Renal cortical epithelial cell (primary cell): ENCODE measurements at places on chromosomes 11 and 22.
A peak's percentile ranks its signal among the peaks of the same experiment; 100 is the strongest.

DNA sequence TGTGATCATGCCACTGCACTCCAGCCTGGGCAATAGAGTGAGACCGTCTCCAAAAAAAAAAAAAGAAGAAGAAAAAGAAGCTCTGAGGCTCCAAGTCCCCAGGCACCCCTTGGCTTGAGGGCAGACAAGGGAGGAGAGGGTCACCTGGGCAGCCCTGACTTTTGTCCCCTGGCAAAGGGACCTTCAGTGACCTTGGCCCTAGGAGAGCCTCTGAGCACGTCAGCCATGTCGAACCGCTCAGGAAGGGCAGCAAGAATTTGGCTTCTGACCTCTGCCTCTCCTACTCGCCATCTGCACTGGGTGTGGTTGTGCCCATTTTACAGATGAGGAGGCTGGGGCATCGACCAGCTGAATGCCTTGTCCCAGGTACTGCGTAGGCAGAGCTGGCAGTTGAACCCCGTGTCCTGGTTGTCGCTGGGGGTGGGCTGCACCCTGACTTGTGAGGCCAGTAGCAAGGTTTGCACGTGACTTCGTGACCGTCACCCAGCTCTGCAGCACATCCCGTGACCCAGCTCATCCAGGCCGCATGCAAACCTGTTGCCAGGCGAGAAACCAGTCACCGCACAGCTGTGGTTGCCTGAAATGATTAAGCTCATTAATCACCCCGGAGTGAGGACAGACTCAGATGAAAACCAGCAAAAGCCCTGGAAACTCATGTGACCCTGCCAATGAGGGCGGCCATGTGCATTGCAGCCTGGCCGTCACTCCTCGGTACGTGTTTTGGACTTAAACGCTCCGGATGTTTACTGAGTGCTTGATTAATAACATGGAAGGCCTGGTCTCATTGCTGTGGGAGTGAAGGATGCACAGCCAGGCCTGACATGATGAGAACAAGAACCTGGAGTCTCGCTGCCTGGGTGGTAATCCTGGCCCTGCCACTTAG is 47.7 kb upstream of the PPP6R3 start:
- no peak for DNase-seq

GRCh38 chr11:108851781-108852180 is 186.9 kb downstream of the DDX10 start:
- DNase-seq, result no peak

GRCh38 chr11:112903340-112903739 is 57.9 kb upstream of the NCAM1 start:
- DNase-seq, result peak; percentile 3

GRCh38 chr11:61333550-61334433 is 764 bp downstream of the TKFC start:
- no peak for DNase-seq

GRCh38 chr11:78212586-78213371 is 24.1 kb downstream of the USP35 start:
- no peak for DNase-seq

DNA sequence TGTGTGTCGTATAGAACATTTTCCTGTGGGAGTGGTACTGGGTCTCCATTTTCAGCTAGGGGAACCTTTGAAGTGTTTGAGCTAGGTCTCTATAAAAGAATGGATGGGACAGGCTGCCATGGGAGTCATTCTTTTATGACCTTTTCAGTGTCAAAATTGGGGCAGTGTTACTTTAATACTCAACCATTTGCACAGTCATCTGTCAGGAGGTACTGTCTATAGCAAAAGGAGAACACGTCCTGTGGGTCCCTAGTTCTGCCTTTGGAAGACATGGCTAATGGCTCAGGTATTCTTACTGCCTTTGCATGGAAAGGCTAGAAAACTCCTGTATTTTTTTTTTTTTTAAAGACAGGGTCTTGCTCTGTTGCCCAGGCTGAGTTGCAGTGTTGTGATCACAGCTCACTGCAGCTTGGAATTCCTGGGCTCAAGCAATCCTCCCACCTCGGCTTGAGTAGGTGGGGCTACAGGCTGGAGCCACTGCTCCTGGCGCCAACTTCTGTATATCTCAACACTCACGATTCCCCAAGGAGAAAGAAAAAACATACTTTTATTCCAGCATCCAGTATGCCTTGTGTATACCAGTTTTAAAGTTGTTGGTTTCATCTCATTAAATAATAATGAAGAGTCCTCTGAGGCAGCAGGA is 2.1 kb upstream of the ATF4 start:
- DNase-seq, result no peak

DNA sequence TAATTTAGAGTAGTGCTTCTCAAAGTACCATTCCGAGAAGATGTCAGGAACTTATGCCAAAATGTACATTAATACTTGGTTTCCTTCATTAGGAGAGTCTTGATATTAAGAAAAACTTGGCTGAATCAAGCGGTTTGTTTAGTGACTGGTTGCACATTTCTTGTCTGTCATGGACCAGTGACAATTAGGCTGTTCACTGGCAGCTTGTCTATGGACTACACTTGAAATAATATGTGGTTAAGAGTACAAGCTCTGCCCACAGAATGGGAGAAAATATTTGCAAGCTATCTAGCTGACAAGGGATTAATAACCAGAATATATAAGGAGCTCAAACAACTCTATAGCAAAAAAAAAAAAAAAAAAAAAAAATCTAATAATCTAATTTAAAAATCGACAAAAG is 24.6 kb downstream of the COA4 start:
- no peak for DNase-seq

GRCh38 chr11:26992031-26992541 is 1.8 kb upstream of the FIBIN start:
- peak; percentile 98 for DNase-seq

- DNase-seq, result no peak
These were observed 72.7 kb downstream of the FEZ1 start for GRCh38 chr11:125423247-125423849.

- no peak for DNase-seq
These were observed 1949.4 kb upstream of the RAG2 start for GRCh38 chr11:38547462-38547861.

GRCh38 chr11:132202621-132203020 is 832.2 kb downstream of the NTM start:
- DNase-seq, result no peak
